ENCODE measurements at places on chromosomes 2 and 18.

DNA sequence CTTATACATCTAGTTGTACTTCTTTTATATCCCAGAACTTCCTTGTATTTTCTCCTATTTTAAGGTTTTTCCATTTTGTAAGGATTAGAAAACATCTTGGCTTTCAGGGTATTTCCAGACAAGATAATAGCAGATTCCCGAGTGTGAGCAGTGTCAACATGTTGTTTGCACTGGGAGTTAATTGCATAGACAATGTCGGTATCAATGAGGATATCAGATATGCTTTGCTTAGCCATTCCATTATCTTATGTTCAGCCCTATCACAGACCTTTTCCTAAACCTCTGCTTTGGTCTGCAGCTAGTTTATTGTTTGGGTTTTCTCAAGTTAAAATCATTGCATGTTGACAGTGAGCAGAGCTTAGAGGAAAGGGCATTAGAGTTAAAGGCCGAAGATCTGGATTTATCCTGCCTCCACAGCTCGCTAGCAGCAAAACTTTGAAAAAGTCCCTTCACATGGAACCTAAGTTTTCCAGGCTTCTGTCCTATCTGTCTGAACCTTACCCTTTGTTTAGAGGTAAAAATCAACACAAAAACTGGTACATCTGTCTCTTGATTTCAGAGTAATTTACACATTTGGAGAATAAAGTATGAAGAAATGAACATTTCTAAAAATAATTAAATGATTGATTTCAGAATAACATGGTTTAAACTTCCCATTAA is 355.4 kb downstream of the KIAA1328 start:
- DNase-seq: no peak

DNA sequence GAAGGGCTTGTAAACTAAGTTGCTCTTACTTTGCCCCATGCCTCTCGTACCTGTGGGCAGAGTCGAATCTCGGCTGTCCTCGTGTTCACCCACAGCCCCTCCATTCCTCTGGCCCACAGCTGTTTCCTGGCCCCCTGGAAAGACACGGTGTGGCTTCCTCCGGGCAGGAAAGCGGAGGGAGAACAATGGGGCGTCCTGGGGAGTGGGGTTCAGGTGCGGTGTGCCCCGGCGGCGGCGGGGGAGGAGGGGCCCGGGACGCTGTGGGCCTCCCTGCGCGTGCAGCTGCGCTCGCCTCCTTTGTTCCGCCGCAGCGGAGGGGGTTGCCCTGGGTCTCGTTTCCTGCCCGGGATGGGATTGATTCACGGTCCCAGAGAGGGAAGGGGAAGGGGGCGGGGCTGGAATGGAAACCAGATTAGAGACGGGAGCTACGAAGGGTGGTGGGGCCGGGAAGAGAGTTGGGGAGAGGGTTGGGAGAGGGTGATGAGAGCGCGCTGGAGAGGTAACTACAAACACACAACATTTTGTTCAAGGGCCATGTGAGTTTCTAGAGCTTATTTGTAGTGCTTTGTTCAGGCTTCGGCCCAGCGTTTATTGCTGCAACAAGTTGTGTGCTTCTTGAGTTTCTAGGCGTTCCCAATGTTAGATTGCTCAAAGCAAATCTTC is 796 bp downstream of the MYO1B start:
- no peak for DNase-seq

DNA sequence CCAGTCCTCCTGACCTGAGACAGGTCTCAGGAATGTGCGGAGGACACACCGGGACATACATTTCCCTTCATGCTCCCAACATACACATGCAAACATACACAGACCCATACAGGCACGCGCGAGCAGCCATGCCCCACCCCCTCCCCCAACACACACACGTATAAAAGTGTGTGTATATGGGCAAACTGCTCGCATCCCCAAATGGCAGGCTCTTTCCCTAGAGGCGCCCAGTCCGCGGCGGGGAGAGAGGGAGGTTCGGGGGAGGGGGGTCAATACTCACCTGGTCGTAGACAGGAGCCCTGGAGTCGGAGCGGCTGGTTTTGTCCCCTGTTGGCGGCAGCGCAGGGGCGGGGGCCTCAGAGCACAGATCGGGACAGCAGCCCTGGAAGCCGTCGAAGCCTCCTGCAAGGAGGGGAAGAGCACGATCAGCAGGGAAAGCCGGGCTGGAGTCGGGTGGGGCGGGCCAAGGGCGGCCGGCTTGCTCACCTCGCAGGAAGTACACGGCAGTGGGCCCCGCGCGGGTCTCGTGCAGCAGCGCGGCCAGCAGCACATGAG is 682 bp downstream of the DUSP2 start:
- no peak for DNase-seq

GRCh38 chr2:197201874-197202273 is 108.7 kb downstream of the ANKRD44 start:
- DNase-seq: no peak

All from epithelial cell of proximal tubule (primary cell).